ENCODE measurements at places on chromosomes 4 and X.

DNA sequence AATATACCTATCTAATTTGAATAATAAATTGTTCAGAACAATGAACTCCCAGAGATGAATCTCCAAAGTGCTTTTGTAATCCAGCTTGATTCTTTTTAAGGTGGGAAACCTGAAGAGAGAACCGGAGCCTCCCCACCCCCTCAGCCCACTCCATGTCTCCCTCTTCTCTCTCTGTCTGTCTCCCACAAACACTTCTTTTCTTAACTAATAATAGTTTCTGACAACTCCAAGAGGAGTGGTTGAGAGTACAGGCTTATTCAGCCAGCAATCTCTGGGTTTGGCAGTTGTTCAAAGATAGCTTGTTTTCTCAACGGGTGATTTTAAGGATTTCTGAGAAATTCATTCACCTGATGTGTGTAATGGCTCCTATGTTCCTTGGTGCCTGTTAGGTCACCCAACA is 23.4 kb downstream of the PPP4R3C start:
- no peak overlapping the region for H3K27ac ChIP-seq
- DNase-seq = no peak
- H3K4me3 ChIP-seq = no peak overlapping the region
- H3K4me1 ChIP-seq = no peaks in the 10 kb centered on the region

- peaks cover 3% of the 10 kb centered on the region for H3K36me3 ChIP-seq
- no peak for DNase-seq
- H3K4me1 ChIP-seq = peaks cover 14% of the 10 kb centered on the region
- no peak overlapping the region for H3K4me3 ChIP-seq
- H3K27ac ChIP-seq = no peak overlapping the region
Measured at GRCh38 chrX:47518144-47518543, 35.1 kb upstream of the ZNF41 start.

GRCh38 chrX:39811376-39811775 is 286.4 kb downstream of the BCOR start:
- H3K27ac ChIP-seq = no peak overlapping the region
- H3K4me1 ChIP-seq = peaks cover 22% of the 10 kb centered on the region
- no peak for DNase-seq
- no peaks in the 10 kb centered on the region for H3K36me3 ChIP-seq

- no peak overlapping the region for H3K27ac ChIP-seq
- no peaks in the 10 kb centered on the region for H3K27me3 ChIP-seq
- H3K4me1 ChIP-seq = no peaks in the 10 kb centered on the region
- DNase-seq = no peak
Measured at GRCh38 chr4:32462944-32463343, 1742.8 kb downstream of the PCDH7 start.

DNA sequence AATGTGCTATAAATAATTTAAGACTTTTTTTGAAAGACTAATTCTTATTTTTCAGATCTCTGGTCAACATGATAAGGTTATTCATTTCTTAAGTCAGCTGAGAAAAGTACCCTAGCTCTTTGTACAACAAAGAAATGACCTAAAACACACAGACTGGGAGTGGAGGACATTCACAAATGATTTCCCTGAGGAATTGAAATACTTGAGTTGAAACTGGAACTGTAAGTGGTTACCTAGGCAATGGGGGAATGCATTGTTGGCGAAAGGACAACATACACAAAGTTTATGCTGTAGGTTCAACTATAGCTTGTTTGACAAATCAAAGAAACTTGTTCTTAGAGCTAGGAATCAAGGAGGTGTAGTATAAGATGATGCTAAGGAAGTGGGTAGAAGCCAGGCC is 915.5 kb downstream of the FAT4 start:
- H3K4me1 ChIP-seq = no peaks in the 10 kb centered on the region
- no peaks in the 10 kb centered on the region for H3K36me3 ChIP-seq
- H3K27ac ChIP-seq = no peak overlapping the region
- H3K27me3 ChIP-seq = no peaks in the 10 kb centered on the region

GRCh38 chr4:180810581-180810980 is 1432.6 kb upstream of the TENM3 start:
- H3K4me1 ChIP-seq = no peaks in the 10 kb centered on the region
- H3K4me3 ChIP-seq = no peak overlapping the region
- H3K27ac ChIP-seq = no peak overlapping the region

- H3K36me3 ChIP-seq = peaks cover 14% of the 10 kb centered on the region
- peaks cover 44% of the 10 kb centered on the region for H3K4me1 ChIP-seq
- peak overlapping the region; percentile 15 for H3K4me3 ChIP-seq
- DNase-seq = no peak
- no peaks in the 10 kb centered on the region for H3K27me3 ChIP-seq
Measured at GRCh38 chr4:48653217-48654014, 126.7 kb downstream of the FRYL start.

DNA sequence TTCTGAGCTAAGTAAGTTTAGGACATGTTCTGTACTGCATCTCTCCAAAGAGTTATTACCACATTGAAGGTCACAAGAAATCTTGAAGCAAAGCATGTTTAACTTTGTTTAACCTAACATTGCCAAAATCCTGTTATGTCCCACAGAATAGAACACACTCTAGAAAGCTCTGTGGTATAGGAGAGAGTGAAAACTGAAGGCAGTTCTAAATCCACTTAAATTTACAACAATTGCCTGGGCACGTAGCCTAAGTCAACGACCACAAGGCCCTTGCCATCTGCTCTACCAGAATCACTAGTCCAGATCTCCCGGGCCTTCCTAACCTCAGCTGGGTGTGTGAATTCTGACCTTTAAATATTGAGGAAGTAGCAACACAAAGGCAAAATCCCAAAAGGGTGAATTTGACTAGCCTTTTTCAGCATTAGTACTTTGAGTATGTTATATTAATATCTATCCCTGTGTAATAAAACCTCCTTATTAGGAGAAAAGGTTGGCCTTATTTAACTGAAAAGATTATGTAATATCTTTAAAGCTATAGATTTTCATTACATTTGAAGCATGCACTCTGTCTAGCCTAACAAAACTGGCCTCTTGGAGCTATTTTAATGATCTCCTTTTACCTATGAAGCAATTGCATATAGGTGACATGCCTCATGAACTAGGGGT is 4.5 kb upstream of the MAML3 start:
- H3K4me1 ChIP-seq = peaks cover 32% of the 10 kb centered on the region
- no peak overlapping the region for H3K27ac ChIP-seq
- DNase-seq = no peak

GRCh38 chr4:81723927-81724587 is 252.3 kb upstream of the RASGEF1B start:
- no peak overlapping the region for H3K4me3 ChIP-seq
- H3K27ac ChIP-seq = no peak overlapping the region
- no peaks in the 10 kb centered on the region for H3K36me3 ChIP-seq
- DNase-seq = no peak
